ENCODE measurements at places on chromosomes 16 and 17. TPM values are rescaled to one million over a fixed set of nuclear protein-coding genes. Genes with fewer than 3 reads are reported as not detected.

DNA sequence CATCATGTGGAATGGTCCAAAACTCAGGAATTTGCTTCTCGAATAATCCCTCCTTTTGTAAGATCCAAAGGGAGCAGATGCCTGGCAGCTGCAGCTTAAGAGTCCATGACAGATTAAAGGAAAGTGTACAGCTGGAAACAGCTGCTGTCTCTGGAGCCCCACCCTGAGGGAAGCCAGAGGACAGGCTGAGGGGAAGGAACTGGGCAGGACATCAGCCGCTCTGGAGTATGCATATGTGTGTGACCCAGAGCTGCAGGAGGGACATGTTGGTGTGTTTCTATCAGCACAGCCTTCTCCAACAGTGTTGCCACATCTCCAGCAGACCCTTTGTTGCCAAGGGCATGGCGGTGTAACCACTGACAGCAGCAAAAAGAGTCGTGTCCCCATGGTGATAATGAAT, 46.2 kb downstream of the CYB561 start:
- no peaks in the 10 kb centered on the region for H3K27me3 ChIP-seq
- H3K36me3 ChIP-seq: peaks cover 1% of the 10 kb centered on the region
- H3K27ac ChIP-seq: no peak overlapping the region
- H3K4me3 ChIP-seq: no peak overlapping the region

DNA sequence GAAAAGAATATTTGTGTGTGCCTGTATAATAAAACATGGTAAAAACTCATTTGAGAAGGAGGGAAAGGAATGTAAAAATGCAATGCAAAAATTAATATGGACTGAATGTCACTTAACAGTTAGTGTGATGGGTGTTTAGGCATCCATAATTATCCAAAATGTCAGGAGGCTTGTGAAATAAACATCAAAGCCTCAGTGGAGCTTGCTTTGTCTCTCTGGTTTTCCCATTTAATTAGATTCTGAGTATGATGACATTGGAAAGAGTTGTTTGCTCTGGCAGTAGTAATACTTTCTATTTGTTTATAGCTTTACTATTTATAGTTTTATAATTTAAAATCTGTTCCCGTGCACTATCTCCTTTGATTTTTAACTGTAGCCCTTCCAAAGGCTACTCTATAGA, 51.9 kb downstream of the CNTNAP4 start:
- no peaks in the 10 kb centered on the region for H3K27me3 ChIP-seq
- H3K36me3 ChIP-seq: no peaks in the 10 kb centered on the region
- H3K4me3 ChIP-seq: no peak overlapping the region
- H3K27ac ChIP-seq: no peak overlapping the region

DNA sequence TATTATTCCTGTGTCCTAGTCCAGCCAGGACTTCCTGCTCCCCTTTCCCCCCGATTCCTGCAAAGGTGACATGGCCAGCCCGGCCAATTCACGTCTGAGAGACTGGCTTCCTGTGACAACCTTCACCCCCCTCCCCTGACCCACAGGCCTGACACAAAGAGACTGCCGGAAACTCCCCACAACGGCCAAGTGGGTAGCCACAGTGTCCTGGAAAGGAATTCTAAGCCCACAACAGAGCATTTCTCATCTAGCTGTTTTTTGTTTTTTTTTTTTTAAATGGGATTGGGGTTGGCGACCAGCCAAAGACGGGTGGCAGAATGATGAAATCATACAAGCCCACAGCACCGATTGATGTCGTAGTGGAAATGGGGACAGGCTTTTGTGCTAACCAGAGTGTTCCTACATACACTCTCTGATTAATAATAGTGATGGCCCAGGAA, 2.8 kb upstream of the XAF1 start:
- peak overlapping the region; percentile 74 for H3K27ac ChIP-seq
- peak; percentile 58 for DNase-seq
- peaks cover 20% of the 10 kb centered on the region for H3K36me3 ChIP-seq
- peaks cover 39% of the 10 kb centered on the region for H3K4me1 ChIP-seq

- H3K36me3 ChIP-seq: no peaks in the 10 kb centered on the region
- no peak overlapping the region for H3K27ac ChIP-seq
- no peaks in the 10 kb centered on the region for H3K4me1 ChIP-seq
- H3K4me3 ChIP-seq: no peak overlapping the region
- DNase-seq: no peak
- H3K27me3 ChIP-seq: peaks cover 2% of the 10 kb centered on the region
These were observed 27.4 kb upstream of the RCVRN start for GRCh38 chr17:9932491-9932890.

GRCh38 chr16:1188432-1189189, 35.7 kb downstream of the CACNA1H start:
- H3K4me3 ChIP-seq: no peak overlapping the region
- no peaks in the 10 kb centered on the region for H3K4me1 ChIP-seq
- no peaks in the 10 kb centered on the region for H3K36me3 ChIP-seq
- H3K27me3 ChIP-seq: no peaks in the 10 kb centered on the region
- peak; percentile 78 for DNase-seq
- no peak overlapping the region for H3K27ac ChIP-seq

DNA sequence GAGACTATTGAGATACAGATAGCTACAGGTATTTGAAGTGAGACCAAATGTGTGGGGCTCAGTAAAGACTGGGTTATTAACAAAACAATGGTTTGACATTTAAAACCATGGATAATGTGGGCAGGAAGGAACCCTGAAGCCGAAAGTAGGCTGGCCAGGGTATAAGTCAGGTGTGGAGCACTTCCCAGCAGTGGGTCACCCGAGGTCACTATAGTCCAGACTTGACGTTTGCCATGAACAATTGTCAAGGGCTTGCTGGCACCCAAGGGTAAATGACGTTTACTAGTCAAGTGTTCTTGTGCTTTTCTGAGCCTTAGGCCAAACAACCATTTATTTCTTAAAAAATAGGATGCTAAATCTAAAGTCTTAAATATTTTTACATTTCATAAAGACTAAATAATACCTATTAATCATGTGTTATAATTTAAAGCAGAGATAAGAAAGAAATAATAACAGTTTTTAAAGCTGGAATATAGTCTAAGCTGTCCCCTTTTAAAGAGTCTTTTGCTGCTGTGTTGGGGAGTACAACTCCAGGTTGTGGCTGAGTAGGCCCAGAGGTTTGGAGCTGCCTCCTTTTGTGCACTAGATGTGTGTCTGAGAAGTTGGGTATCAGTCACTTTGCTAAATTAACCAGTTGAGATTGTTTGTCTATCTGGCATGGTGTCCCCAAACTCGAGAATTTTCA, 15.7 kb downstream of the ALDH3A2 start:
- no peaks in the 10 kb centered on the region for H3K27me3 ChIP-seq
- no peak for DNase-seq
- H3K36me3 ChIP-seq: peaks cover 14% of the 10 kb centered on the region
- no peak overlapping the region for H3K4me3 ChIP-seq
- H3K4me1 ChIP-seq: no peaks in the 10 kb centered on the region

GRCh38 chr16:49951574-49952195, 73.3 kb upstream of the CNEP1R1 start:
- peaks cover 2% of the 10 kb centered on the region for H3K27me3 ChIP-seq
- no peak for DNase-seq
- H3K27ac ChIP-seq: no peak overlapping the region
- H3K4me3 ChIP-seq: no peak overlapping the region
- H3K36me3 ChIP-seq: no peaks in the 10 kb centered on the region

DNA sequence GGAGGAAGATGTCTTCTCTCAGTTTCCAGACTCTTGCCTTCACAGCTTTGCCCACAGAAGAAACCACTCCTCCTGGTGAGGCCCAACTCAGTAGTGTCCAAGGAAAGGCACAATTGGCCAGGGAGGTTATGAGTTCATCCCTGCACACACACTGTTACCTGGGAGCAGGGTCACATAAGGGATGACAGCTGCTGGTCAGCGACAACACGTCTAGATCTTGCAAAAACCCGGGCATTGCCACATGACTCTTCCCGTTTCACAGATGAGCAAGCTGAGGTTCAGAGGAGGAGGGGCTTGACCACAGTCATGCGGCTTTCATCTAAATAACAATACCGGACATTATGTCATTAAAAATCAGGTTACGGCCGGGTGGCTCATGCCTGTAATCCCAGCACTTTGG, 186.0 kb downstream of the COPRS start:
- no peaks in the 10 kb centered on the region for H3K4me1 ChIP-seq
- H3K4me3 ChIP-seq: no peak overlapping the region
- peaks cover 18% of the 10 kb centered on the region for H3K27me3 ChIP-seq
- H3K36me3 ChIP-seq: no peaks in the 10 kb centered on the region
- no peak overlapping the region for H3K27ac ChIP-seq

The PRSS8 gene
- total RNA-seq: not detected

The TEX14 gene
- 0.43 TPM for total RNA-seq

The MGAT5B gene
- total RNA-seq: 0.47 TPM

The BRICD5 gene
- 17.3 TPM for total RNA-seq

The KIAA0753 gene
- total RNA-seq: 18.2 TPM

The CASKIN1 gene
- total RNA-seq: 1.1 TPM

The PROCA1 gene
- total RNA-seq: 12.0 TPM

The KRT9 gene
- total RNA-seq: not detected

Data from activated naive CD8-positive, alpha-beta T cell treated with anti-CD3 and anti-CD28 coated beads, Interleukin-2, amount 10 ng/mL, durations not matched to agents 7 days and 5 days (primary cell).